ENCODE measurements at places on chromosomes 5 and 9.

DNA sequence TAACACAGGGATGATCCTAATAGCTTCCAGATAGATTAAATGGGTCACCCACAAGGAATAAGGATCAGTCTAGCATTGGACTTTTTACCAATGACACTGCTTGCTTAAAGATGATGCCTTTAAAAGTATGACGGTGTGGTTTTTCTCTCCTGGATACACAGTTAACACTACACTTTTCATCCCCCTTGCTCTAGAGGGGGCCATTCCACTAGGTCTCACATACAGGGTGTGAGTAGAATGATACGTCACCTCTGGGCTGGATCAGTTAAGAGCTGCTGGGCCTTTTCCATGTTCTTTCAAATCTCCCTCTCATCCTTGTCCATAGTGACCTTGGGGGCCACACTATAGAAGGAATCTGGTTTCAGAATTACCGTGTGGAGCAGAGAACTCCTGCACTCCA is 140.6 kb downstream of the FSTL4 start:
- ATAC-seq: no peak

DNA sequence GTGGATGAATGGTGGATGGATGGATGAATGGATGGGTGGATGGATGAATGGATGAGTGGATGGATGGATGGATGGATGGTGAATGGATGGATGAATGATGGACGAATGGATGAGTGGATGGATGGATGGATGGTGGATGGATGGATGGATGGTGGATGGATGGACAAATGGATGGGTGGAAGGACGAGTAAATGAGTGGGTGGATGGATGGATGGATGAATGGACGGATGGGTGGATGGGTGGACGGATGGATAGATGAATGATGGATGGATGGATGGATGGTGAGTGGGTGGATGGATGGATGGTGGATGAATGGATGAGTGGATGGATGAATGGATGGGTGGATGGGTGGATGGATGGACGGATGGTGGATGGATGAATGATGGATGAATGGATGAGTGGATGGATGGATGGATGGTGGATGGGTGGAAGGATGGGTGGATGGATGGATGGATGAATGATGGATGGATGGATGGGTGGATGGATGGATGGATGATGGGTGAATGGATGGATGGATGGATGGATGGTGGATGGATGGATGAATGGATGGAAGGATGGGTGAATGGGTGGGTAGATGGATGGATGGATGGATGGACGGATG is 58.6 kb downstream of the VAV2 start:
- ATAC-seq: no peak

DNA sequence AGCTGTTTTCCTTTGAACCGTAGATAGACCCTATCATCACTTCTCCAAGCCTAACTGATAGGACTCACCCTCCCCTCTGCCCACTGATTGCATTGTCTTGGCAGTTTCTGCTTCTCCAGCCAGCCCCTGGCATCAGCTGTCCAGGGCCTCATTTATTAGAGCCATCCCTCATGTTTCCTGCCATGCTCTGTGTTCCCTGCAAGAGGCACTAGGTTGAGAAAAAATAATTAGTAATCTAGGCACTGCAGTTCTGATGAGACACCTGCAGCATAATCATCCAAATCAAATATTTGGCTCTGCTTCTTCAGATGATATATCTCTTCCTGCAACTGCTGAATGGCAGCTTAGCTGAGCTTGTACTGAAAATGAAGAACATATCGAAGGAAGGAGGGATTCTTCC is 303.0 kb upstream of the TLE4 start:
- no peak for ATAC-seq

- ATAC-seq: no peak
Observed at GRCh38 chr5:77590347-77590746, 48.2 kb downstream of the OTP start.

GRCh38 chr9:16202221-16202620 is 649.4 kb downstream of the CCDC171 start:
- no peak for ATAC-seq

DNA sequence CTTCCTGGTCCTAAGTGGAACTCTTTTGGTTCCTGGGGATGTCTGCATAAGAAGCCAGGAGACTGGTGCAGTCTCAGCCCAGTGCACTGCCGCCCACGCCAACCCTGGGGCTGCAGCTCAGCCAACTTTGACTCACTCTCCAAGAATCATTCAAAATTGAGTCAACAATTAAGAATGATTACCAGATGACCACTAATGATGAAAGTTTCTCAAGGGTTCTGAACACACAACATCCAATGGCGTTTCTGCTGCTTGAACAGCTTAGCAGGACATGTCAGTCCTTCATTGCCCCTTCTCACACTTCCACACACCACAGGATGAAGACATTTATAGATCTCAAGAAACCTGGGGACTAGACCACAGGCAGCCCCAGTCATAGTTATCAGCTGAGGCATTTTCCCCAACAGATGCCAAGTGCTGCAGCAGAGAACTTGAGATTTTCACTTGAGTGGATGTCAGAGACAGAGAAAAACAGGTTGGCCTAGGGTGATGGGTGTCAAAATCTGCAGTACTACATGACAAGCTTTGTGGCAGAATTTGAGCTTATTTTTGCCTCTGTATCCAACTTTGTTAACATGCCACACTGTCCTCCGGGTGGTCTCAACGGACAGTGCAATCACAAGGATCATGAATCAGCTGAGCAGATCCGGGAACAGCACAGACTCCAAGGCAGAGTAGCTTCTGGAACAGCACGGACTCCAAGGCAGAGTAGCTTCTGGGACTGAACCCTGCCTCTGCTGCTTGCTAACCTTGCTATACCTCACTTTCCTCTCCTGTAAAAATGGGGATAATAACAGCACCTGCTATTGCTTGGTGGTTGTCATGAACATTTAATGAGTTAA is 356.1 kb downstream of the SPOCK1 start:
- ATAC-seq: peak; percentile 38

DNA sequence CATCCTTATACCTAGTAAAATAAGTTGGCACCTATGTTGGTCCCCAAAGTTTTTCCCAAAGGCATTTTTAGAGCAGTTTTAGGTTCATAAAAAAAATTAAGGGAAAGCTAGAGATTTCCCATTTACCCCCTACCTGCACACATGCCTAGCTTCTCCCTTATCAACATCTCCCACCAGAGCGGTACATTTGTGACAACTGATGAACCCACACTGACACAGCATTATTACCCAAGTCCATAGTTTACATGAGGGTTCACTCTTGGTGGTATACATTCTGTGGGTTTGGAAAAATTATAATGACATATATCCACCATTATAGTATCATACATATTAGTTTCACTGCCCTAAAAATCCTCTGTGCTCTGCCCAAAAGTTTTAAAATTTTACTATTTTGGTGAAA is 12.0 kb downstream of the RAD1 start:
- no peak for ATAC-seq

DNA sequence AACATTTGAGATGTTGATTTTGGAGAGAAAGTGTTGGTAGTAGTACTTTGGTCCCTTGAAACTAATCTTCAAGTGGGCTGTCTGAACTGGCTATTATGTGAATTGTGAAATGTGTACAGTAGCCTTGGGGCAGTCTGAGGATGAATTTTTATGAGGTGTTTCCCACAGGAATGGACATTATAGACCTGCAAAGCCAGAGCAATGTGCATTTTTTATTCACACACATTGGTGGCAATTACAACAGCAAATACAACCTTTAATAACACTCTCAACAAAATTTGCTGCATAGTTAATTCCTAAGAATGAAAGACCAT is 147.0 kb downstream of the PAM start:
- ATAC-seq: no peak

- ATAC-seq: peak; percentile 81
Observed at GRCh38 chr5:54616031-54616430, 98.5 kb downstream of the SNX18 start.

GRCh38 chr5:97338729-97339128 is 155.7 kb upstream of the RIOK2 start:
- no peak for ATAC-seq

DNA sequence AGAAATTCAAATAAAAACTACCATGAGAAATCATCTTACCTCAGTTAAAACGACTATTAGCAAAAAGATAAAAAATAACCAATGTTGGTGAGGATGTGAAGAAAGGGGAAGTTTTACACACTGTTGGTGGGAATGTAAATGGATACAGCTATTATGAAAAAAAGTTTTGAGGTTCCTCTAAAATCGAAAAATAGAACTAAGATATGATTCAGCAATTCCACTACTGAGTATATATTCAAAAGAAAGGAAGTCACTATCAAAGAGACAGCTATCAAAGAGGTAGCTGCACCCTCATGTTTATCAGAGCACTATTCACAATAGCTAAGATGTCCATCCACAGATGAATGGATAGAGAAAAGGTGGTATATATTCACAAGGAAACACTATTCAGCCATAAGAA is 1888.4 kb downstream of the MAT2B start:
- ATAC-seq: no peak

DNA sequence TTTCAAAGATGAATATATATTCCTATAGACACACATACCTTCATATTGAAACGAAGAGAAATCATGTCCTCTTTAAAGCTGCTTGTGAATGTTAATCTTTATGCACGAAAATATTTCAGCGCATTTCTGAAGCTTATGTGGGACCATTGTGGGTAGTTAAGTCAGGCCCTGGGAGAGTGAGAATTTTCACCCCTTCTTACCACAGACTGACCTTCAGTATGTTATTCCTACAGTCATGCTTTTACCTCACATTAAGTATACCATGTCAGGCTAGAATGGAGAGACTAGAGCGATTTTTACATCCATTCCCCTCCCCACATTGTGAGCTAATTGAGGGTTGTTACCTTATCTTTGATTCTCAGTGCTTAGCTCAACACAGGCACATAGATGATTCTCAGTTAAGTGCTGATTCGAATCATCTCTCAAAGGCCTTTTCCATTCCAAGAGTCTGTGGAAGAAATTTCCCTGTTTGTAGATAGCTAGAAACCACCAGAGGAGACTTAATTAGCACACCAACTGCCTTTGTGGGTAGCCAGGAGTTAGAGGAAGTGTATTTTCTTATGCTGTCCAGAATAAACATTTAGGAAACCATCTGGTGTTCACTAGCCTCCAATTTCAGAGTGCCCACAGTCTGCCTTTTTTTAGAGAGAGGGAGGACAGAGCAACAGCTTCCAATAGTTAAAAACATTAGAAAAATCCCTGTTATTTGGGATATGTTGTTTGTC is 110.5 kb downstream of the MEGF10 start:
- ATAC-seq: no peak

GRCh38 chr5:127602481-127602880 is 46.4 kb upstream of the CTXN3 start:
- ATAC-seq: no peak

GRCh38 chr9:37986771-37987258 is 82.2 kb downstream of the SHB start:
- ATAC-seq: no peak

DNA sequence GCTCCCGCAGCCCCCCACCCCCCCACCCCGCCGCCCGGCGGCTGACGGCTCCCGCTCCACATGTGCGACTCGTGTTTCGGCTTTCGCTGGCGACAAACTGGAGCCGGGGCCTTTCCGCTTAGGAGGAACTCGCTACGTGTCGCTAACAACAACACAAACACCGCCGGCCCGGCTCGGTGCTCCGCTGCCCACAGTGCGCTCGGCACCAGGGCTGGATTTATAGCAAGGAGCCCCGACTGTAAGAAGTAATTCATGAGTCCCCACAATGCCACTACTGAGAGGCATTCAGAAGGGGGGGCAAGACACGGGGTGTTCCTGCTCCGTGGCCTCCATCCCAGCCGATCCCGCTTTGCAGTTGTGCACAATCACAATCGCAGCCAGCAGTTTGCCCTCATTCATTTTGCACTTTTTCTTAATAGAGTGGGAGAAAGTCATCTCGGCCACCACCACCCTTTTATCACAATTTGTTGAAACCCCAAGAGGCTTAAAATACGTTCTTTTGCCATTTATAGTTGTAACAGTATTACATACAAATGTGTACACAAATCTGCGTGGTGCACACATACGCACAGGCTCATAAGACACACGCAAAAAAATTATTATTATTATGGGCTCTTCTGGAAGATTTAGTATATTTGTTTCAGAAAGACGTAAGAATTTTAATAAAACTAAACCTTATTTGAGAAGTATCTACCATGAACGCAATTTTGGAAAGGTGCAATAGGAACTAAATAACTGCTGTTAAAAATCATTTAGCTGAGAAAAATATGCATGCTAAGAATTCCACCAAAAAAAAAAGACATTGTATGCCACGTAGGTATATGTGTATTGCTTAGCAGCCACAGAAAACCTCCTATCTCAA is 48.1 kb downstream of the EBF1 start:
- no peak for ATAC-seq

- ATAC-seq: no peak
Observed at GRCh38 chr9:114287763-114288192, 35.1 kb upstream of the ORM1 start.

DNA sequence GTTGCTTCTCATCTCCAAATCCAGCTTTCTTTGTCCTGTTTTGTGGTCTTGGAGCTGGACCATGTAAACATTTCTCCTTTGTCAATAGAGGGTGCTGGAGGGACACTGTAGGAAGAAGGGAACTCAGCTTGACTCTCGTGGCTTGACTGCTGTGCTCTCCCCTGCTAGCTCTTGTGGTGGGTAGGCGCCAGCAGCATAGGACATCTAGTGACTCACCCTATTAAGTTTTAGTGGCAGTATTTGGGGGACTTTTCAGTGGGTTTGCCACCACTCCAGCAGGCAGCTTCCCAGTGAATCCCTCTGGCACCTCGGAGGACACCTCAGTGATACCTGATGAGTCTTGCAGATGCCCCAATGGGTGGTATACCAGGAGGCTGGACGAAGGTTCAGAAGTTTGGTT is 97.8 kb downstream of the TSSK1B start:
- peak; percentile 56 for ATAC-seq

- no peak for ATAC-seq
Observed at GRCh38 chr5:103541114-103541513, 21.5 kb downstream of the NUDT12 start.

DNA sequence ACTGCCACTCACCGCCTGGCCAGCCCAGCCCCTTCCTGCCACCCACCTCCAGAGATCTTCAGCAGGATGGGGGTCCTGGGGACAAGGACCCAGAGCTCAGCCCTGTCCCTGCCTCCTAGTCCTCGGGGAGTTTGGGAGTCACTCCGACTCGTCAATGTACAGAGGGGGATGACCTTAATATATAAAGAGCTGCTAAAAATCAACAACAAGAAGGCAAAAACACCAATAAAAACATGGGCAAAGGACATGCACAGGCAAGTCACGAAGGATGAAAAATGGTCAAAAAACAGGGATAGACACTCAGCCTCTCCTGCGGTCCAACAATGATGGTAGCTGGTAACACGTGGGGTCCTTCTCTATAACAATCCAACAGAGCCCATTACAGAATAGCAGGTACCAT is 4.7 kb upstream of the ASB6 start:
- no peak for ATAC-seq

- peak; percentile 98 for ATAC-seq
Observed at GRCh38 chr9:113463418-113464285, at the start of gene RGS3. Gene RGS3, plus strand, starts transcription at chr9:113463727. Its CDS starts 76 bp downstream, at chr9:113463803.

- ATAC-seq: peak; percentile 85
Observed at GRCh38 chr9:136539427-136540421, 6.1 kb downstream of the NOTCH1 start.

DNA sequence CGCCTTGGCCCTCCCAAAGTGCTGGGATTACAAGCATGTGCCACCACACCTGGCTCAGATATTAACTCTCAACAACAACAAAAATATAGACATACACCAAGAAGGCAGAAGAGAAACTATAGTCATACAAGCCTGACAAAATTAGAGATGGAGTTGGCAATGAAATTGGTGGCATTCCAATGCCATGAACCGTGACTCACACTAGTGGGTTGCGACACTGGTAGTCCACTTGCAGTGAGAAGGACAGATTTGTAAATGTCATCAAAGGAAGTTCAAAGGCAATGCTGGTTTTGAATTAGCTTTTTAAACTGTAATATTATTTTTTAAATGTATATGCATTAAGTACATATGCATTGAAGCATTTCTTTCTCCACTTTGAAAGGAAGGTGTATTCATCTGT is 8.5 kb upstream of the DNAJC25 start:
- ATAC-seq: peak; percentile 79
